ENCODE measurements at places on chromosomes 13 and 19.
A peak's percentile ranks its signal among the peaks of the same experiment; 100 is the strongest.

GRCh38 chr19:5530701-5531100 lies 37.1 kb downstream of the TINCR start:
- DNase-seq: no peak

- DNase-seq: no peak
These were observed 30.9 kb upstream of the ZNF562 start for GRCh38 chr19:9705836-9706235.

DNA sequence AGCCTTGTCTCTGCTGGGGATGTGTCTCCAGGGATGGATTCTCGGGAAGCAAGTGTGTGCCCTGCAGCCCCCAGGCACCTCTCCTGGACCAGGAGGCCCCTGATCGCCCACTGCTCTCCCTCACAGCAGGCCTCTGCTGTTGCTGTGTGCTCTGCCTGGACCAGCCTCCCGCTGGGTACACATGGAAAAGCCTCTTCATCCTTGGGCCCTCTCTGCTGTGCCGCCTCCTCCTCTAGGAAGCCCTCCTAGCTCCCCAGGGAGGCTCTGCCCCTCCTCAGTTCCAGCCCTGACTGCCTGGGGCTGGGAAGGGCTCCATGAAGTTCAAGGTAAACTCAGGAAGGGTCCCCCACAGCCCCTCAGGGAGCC lies 12.0 kb downstream of the NDUFA11 start:
- peak; percentile 41 for DNase-seq

DNA sequence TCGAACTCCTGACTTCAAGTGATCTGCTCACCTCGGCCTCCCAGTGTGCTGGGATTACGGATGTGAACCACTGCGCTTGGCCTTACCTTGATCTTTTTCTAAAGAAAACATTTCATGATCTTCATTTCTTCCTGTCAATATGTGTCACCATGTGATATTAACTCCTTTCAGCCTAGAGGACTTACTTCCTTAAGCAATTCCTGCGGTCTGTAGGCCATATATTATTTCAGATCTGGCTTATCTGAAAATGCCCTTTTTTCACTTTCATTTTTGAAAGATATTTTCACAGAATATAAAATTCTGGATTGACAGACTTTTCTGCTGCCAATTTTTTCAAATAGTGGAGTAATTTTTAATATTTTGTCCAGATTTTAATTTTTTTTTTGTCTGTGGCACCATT lies 2.0 kb upstream of the GPR32 start:
- no peak for DNase-seq

DNA sequence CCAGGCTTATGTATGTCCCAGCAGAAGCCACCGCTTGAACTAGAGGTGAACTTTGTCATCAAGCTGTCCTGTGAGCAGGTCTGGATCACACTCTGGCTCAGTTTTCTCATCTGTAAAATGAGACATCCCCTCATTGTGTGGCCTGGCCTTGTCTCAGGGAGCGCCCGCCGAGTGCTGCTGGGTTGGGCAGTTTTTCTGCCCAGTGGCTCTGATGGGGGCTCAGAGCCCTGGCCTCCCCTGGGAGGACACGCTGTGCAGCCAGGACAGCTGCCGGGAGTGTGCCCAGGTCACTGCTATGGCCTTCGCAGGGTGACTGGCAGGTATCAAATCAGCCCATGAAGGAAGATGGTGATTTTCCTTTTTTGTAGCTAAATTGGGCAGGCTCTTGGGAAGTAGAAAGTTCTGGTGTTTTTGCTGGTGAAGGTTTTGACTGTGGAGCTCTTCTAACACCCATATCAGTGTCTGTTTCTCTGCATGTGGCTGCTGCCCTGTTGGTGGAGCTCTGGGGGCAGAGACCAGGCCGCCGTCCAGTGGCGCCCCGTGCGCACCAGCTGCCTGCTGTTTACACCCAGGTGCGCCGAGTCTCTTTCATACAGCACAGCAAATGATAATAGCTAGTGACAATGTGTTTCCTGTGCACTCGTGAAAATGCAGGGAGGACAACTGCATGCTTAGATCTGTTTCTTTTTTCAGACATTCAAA lies 40.8 kb downstream of the SLC7A9 start:
- no peak for DNase-seq

- peak; percentile 29 for DNase-seq
These were observed 12.9 kb downstream of the PAK4 start for GRCh38 chr19:39138221-39139211.

DNA sequence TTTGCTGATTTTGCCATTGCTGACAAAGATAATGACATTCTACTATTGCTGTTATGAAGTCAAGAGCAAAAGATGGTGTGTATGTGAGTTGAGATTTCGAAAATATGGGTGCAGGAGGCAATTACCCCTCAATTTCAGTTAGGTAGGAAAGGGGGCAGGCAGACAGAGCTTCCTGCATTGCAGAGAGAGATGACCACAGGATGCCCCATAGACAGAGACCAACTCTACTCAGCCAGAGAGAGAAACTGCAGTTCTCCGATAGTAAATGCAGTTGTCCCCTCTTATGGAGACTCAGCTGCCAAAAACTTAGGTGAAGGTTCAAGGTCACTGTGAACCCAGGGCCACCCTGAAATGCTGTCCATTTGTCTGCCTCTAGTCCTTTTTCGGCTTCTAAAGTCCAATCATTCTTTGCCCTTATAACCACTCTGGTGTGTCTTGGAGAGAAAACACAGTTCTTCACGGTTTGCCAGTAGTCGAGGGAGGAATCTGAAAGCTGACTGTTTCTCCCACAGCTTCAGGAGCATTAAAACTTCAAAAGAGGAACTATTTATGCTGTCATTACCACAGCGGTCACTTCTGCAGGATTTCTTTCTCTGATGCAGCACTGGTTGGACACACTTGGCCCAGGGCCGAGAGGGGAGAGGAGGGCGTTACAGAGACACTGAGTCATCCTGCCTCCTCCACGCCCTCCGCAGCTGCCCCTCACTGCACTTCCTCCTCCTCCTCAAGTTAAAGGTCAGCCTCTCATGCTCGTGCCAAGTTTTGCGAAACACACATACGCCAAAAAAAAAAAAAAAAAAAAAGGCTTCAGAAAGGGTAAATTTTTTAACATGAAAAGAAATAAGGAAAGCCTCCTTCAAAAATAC lies 264.3 kb downstream of the FOXO1 start:
- DNase-seq: no peak

DNA sequence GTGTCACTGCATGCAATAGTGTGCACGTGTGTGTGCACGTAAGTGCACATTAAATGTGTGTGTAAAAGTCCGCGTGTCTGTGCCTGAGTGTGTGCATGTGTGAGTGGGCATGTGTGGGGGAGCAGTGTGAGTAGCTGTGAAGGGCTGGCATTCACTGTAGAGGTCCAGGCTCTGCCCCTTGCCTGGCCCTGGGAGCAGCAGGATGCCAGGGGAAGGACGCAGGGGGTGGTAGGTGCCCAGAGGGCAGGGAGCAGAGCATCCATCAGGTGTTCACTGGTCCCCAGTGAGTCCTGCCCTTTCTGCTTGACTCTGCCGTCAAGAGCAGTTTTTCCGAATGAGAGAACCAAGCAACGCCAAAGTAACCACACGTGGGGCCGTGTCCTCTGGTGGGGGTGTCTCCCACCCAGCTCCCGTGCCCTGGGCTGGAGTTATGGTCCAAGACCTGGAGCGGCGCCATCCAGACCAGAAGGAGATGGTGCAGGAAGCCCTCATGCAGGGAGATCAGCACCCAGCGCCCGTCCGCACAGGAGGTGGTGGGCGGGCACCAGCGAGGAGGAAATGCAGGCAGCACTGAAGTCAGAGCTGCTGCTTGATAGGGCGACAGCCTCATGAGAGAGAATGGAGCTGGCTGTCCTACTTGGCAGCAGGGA lies 68.5 kb downstream of the TEX29 start:
- no peak for DNase-seq

DNA sequence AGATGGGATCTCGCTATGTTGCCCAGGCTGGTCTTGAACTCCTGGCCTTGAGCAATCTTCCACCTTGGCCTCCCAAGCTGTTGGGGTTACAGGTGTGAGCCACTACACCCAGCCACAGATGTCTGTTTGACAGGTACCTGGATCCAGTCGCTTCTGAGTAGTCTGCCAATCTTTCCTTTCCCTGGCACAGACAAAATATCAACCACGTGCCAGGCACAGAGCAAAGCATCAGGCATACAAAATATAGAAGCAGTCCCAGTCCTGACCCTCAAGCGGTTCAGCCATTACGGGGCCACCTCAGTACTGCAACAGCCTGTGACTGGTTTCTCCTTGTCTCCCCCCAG lies 3.8 kb downstream of the ELAVL1 start:
- no peak for DNase-seq

DNA sequence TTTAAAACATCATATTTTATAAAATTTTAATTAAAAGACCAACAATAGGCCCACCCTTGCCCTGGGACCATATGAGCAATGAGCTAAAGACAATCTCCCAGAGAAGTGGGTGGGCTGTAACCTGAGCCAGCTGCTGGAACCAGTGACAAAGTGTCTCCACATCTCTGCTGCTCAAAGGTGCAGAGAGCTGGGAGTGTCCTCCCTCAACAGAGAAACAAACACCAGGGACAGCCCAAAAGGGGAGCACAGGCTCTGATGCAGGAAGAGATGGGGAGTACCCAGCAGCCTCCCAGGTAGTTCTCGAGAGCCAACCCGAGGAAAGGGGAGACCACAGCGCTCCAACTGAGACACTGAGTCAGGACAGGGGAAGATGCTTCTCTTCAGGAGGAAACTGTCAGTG lies 39.1 kb downstream of the DOCK9 start:
- no peak for DNase-seq

DNA sequence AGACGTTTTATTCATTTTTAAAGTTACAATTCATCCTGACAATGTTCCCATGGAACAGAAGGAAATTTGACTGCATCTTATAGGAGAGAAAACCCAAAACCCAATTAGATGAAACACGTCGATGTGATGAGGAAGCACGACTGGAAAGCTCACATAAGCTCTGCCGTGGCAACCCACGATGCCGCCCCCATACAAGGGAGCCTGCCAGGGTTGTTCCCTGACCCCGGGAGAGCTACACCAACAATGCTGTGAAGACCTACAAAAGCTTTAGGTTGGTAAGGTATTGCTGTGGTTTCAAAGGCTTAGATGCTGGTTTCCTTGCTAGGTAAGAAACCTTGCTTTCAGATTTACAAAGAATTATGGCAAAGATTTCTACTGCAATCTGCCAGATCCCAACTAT lies 393.1 kb downstream of the KLF12 start:
- no peak for DNase-seq
